ENCODE measurements at places on chromosomes 16 and 17.
A peak's percentile ranks its signal among the peaks of the same experiment; 100 is the strongest.

GRCh38 chr17:76370261-76370993 lies 14.0 kb upstream of the SPHK1 start:
- no peak for DNase-seq

DNA sequence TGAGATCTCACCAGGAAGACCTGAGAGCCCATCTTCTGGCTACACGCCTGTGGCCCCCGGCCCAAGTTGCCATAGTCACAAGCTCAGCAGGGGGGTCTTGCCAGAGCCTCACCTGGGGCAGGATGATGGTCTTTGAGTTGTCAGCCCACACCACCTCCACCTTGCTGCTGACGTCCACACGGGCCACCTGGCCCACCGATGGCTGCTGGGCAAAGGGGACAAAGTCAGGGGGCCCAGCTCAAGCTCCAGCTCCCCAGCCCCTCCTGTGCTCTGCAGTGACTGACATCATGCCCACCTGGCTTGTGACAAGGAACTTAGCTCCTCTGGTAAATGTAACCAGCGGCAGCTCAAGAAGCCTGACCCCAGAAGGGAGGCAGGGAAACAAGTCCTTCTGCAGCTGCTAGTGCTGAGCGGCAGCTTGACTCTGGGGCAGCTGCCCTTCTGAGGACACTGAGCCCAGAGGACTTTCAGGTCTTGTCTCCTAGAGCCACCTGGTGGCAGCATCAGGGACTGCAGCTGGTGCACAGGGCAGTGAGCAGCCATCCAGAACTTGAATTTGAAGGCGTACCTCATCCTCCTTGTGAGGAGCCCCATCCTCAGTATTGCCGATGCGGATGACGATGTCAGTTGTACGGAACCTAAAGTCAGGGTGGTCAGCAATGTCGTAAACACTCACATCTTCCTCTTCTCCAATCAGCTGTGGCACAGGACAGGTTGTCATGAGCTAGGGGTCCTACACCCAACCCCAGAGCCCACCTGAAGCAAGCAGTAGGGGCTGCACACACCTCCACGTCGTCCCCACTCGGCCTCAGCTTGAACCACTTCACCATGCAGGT lies 13.5 kb downstream of the SPHK1 start:
- peak; percentile 76 for DNase-seq

- DNase-seq: no peak
Observed at GRCh38 chr16:3677994-3678393, 23.5 kb downstream of the DNASE1 start.

DNA sequence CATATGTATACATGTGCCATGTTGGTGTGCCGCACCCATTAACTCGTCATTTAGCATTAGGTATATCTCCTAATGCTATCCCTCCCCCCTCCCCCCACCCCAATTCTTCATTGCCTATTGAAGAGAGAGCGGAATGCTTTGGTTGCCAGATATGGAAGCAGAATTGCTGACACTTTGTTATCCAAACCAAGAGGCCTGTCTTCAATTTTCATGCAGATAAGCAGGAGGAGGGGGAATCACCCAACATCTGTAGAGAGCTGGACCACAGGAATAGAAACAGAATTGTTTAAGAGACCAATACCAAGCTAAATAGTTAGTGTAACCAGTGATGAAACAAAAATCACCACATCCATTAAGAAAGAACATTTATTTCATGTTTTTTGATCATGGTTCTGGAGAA lies 7.1 kb downstream of the ASPA start:
- no peak for DNase-seq

GRCh38 chr16:56478281-56479049 lies 27.1 kb downstream of the OGFOD1 start:
- no peak for DNase-seq

DNA sequence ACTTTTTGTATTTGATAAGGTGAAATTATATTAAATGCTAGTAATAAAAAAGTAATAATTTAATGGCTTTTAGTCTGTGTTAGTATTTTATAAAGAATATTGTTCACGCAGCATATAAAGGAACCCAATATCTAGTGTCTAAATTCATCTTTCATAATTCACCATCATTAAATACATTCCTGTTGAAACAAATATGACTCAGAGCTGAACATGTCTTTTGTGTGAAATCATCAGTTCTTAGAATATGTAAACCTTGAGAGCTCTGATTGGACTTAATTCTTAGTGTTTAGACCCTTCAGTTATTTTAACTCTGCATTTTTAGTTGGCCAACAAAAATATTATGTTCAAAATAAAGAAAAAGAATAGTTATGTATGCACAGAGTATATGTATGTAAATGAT lies 71.8 kb downstream of the ABHD15 start:
- DNase-seq: no peak

DNA sequence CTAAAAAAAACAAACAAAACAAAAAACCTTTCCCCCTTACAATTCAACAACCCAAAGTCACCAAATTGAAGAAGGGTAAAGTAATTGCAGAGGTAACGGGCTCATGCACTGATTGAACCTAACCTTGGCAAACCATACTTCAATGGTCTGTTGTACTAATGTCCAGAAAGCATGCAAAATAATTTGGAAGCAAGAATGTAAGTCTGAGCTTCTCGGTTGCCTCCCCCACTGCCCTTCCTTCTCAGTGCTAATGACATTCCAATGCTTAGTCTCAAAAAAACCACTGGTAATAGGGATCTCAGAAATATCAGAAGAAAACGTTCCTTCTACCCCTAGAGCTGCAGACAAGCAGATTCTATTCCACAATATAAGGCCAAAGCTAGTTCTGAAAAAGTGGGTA lies 15.8 kb downstream of the KRABD2 start:
- no peak for DNase-seq

DNA sequence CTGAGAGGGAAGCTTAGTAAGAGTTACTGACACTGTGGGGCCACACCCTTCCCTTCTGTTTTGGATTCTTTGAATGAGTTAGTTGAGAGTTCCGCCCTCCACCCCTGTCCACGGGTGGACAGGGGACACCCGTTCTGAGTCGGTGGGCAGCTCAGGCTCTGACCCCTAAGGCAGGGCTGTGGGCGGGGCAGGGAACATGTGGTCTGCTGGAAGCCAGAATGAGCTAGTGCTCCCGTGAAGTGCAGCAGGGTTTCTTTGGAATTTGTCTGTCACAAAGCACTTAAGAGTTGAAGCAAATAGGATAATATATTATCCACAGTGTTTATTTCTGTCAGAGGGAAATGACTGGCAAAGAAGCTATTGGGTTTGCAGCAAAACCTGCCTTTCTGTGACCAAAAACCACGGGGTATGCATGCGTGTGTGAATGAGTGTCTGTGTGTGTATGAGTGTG lies 90.1 kb downstream of the CLEC16A start:
- no peak for DNase-seq
